ENCODE measurements at places on chromosomes 11 and 22.

DNA sequence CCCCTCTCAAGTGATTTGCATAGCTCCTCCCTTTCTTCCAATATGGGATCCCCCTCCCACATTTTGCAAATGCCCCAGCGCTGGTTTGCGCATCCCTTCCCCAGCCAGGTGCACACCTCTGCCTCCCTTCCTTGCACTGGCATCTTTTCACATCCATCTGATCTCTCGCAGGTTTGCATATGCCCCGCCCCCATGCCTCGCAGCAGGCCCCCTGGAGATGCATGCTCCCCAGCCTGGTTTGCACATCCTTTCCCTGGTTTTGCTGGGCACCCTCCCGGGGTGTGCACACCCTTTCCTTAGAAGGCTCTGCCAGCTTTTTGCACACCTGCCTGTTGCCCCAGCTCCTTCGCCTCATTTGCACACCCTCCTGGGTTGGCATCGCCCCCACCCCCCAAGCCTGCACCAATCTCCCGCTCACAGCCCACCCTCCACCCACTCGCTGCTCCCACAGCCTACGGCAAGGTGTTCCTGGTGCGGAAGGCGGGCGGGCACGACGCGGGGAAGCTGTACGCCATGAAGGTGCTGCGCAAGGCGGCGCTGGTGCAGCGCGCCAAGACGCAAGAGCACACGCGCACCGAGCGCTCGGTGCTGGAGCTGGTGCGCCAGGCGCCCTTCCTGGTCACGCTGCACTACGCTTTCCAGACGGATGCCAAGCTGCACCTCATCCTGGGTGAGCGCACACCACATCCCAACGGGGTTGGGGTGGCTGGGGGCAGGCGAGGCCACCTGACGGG lies 917 bp downstream of the RPS6KA4 start:
- DNase-seq, result no peak

- no peak for DNase-seq
Measured at GRCh38 chr11:87254562-87254961, 216.8 kb downstream of the TMEM135 start.

DNA sequence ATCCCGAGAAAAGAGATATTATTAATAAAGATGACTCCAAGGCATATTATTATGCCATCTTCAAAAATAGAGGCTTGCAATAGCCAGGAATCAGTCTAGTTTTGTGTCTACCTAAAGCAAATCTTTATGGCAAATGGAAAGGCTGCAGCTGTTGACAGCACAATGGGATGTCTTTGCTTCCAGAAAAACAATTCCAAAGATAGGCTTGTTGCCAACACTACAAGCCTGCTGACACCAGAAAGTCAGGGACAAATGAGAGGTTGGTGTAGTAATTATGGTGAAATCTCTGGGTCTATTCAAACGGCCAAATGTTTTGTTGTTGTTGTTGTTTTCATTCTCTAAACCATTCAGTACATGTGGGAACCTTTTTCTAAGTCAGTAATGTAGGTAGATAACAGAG lies 101.8 kb downstream of the LUZP2 start:
- DNase-seq, result no peak

DNA sequence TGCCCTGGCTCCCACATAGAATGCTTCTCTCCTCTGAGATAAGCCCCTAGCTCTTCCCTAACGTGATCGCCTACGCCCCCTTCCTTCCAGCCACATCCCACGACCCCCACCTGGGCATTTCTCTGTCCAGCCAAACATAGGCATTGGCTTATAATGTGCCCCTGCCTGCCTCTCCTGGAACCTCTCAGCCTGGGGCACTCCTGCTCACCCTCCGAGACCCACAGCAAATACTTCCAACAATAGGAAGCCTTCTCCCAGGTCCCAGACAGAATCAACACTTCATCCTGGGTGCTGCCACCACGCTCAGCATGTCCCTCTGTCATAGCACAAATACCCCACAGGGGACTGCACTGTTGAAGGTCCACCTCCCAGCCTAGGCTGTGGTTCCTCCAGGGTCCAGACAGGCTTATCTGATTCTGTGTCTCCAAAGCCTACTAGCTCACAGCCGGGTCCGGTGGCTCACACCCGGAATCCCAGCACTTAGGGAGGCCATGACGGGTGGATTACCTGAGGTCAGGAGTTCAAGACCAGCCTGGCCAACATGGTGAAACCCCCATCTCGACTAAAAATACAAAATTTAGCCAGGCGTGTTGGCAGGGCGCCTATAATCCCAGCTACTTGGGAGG lies 24.2 kb upstream of the TMPRSS4 start:
- no peak for DNase-seq

- no peak for DNase-seq
Measured at GRCh38 chr22:27358096-27358870, 443.3 kb downstream of the MN1 start.
